ENCODE measurements at places on chromosomes 3 and 15. TPM values are rescaled to one million over a fixed set of nuclear protein-coding genes. Genes with fewer than 3 reads are reported as not detected.

- no peak for DNase-seq
These were observed 118.1 kb downstream of the EBLN2 start for GRCh38 chr3:73179601-73180000.

GRCh38 chr3:53941184-53941583 is 49.5 kb upstream of the SELENOK start:
- no peak for DNase-seq

The C2CD4A gene
- 1.0 TPM for polyA plus RNA-seq

DNA sequence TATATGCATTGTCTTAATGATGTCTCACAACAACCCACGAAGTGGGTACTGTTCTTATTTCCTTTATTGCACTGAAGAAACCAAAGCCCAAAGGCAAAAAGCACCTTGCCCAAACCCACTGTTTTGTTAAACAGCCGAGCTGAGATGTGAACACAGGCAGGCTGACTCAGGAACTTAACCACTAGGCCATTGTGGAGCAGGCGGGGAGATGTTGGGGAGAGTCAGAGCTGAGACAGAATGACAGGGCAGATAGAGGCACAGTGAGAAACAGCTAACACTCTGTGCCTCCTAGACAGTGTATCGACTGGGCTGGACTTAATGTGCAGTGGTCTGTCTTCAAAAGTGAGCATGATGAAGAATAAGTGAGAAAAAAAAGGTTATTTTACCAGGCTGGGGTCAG is 56.5 kb downstream of the RPLP1 start:
- DNase-seq: no peak

DNA sequence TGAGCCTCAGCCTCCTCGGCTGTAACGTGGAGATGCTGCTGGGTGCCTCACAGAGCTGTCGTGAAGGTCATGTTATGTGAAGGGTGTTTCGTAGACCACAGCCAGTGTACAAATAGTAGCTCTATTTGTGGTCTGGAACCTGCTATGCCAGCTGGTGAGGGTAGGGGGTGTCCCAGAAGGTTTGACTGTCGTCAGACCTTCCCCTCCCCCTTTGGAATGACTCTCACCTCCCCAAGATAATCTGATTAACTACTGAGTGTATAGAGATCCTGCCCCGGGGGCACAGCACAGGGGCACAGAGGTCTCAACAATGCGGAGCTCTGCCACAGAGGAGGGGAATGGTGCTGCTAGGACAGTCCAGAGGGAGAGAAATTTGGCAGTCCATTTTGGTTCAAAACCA is 20.5 kb downstream of the FGD5 start:
- DNase-seq: no peak

GRCh38 chr3:138549179-138549977 is 44.7 kb downstream of the CEP70 start:
- no peak for DNase-seq

The SAMMSON gene
- not detected for polyA plus RNA-seq

- peak; percentile 28 for DNase-seq
These were observed 200.1 kb upstream of the KBTBD8 start for GRCh38 chr3:66797889-66798560.

- peak; percentile 49 for DNase-seq
These were observed 5.8 kb downstream of the SQOR start for GRCh38 chr15:45640616-45641015.

DNA sequence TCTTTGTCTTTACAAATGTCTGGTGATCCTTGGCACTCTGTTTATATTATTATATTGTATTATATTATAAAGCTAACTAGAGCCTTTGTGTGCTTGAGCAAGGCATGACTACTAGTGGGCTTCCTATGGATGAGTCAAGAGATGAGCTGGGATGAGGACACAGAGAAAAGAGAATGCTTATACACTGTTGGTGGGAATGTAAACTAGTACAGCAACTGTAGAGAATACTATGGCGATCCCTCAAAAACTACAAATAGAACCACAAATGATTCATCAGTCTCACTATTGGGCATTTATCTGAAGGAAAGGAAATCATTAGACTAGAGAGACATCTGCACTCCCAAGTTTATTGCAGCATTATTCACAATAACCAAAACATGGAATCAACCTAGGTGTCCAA is 40.8 kb upstream of the MED12L start:
- DNase-seq: no peak

GRCh38 chr15:32757426-32757825 is 39.6 kb downstream of the GREM1 start:
- DNase-seq: no peak

- DNase-seq: no peak
These were observed 51.6 kb upstream of the SRGAP3 start for GRCh38 chr3:9301091-9301490.

The CCRL2 gene
- polyA plus RNA-seq: 13.9 TPM

GRCh38 chr3:53353202-53353601 is 5.9 kb upstream of the DCP1A start:
- DNase-seq: no peak

GRCh38 chr3:87958289-87958688 is 100.5 kb downstream of the CGGBP1 start:
- no peak for DNase-seq

DNA sequence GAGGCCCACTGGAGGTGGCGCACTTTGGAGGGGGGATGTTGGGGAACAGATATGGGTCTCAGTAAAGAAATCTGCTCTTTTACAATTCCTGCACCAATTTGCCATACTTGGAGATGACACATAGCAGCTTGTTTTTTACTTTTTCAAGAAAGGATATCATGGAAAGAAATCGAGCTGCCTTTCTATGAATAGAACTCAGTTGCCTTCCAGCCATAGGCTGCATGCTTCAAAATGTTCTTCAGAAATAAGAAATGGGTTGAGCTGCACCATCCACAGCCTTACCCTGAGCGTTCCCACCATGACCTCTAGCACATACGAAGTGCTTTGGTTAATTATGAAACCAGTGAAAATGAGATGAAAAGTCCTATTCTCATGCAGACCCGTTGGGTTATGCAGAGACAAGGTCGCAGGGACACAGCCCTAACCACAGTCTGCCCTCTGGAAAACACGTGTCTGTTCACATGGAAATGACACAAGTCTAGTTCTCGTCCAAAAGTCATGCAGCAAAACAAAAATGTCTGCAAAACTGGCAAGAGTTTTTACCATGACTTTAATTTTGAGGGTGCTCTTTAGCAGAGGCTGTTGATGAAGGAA is 36.3 kb downstream of the NGRN start:
- no peak for DNase-seq

GRCh38 chr15:101637919-101638318 is 14.3 kb downstream of the TM2D3 start:
- DNase-seq: no peak

GRCh38 chr3:69970827-69971226 is 28.7 kb upstream of the SAMMSON start:
- no peak for DNase-seq

GRCh38 chr3:71406972-71407810 is 176.3 kb downstream of the FOXP1 start:
- DNase-seq: no peak

The CPNE9 gene
- polyA plus RNA-seq: not detected

Measured in small intestine (tissue), 16 donors.